Left forelimb (tissue), 1 donor: ENCODE measurements at places on chromosomes 7 and 10.

- no peak for DNase-seq
Observed at GRCh38 chr7:13797545-13797944, 191.9 kb downstream of the ETV1 start.

DNA sequence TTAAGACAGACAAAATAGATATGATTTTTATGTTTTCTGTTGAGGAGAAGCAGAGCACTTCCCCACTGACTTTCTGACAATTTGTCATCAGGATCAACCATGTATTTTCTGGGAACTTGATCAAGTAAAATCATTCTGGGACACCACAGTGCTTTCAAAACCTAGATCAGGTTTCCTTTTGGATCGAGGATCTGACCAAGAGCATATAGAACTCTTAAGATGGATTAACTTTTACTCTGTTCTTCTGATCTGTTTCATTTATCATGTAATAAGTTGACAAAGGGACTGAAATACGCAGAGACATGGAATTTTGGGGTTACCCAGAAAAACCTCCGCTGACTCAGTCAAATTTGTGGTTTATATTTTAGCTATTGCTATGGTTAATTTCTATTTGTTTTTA lies 136.0 kb upstream of the WNT16 start:
- DNase-seq = no peak

DNA sequence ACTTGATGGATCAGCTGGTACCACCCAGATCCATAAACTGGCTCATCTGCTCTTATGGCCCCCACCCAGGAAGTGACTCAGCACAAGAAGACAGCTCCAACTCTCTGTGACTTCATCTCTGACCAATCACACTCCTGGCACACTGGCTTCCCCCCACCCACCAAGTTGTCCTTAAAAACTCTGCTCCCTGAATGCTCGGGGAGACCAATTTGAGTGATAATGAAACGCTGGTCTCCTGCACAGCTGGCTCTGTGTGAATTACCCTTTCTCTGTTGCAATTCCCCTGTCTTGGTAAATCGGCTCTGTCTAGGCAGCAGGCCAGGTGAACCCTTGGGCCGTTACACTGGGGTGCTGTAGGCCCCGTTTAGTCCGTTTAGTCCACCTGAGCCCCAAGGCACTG lies 23.4 kb upstream of the BNIP3 start:
- DNase-seq = no peak

- DNase-seq = no peak
Observed at GRCh38 chr7:54299426-54299825, 242.7 kb upstream of the VSTM2A start.

DNA sequence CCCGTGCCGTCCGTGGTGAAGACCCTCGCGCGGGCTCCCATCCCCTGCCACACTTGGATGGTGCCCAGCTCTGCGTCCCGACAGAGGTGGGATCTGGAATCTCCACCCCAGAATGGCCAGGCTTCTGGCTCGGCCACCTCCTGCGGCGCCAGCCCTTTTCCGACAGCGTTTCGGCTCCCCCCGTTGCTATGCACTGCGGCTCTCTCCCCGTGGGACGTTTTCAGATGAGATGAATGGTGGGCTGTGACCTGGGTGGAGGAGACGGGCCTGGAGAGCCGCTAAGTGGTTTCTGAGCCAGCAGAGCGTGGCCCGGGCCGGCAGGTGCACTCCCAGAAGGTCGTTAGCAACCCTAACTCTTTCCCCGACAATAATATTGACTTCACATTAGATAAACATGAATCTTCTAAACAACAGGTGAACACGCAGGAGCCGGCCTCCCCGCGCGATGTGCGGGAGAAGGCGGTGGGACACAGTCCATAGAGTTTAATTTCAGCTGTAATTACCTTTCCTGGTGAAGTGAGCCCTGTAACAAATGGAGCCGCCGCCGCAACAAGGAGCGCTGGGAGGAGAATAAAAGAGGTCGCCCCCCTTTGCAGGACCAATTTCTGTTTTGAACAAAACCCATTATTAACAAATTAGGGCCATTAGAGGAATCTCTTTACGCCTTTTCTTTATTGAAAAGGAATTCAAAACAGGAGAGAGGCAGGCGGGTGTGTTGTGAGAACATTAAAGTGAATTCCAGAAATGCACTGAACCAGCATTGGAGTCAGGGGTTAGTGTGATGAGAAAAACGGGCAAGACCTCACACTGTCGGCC lies 294.3 kb upstream of the PFKP start:
- no peak for DNase-seq

GRCh38 chr10:83545901-83546391 lies 593.4 kb upstream of the GHITM start:
- no peak for DNase-seq

DNA sequence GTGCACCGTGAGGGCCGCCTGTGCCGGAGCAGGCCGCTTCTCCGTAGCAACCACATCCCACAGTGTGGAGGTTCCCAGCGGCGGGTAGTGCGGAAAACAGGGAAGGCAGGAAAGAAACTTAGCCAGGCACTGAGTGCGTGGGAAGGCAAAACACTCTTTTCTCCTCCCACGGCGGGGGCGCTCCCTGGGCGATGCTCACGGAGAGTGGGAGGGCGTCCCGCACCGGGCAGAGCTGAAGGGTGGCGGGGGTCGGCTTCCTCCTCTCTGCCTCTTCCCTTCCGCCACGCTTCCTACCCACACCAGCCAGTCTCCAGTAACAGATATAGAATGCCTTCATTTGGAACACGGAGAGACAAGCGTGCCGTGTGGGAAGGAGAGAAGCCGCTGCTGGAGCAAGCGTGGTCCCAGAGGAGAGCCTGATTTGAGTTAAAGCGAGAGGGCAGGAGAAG lies 252.5 kb downstream of the PAXIP1 start:
- no peak for DNase-seq

- no peak for DNase-seq
Observed at GRCh38 chr10:127470911-127471310, 78.2 kb upstream of the NPS start.

GRCh38 chr10:36232935-36233334 lies 590.8 kb upstream of the FZD8 start:
- DNase-seq = no peak

DNA sequence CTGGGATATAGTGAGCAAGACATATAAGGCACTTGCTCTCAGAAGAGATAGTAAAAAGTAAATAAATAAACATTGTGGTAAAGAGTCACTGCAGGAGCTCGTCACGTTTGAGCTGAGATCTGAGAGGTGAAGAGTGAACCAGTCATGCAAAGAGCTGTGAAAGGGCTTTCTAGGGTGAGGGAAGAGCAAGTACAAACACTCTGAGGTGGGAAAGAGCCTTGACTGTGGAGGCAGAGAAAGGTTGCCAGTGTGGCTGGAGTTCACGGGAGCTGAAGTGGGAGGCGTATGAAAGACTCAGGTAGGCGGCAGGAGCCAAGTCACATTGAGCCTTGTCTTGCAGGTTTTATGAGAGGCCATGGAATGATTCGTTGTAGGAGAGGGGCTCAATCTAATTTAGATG lies 141.0 kb downstream of the C1GALT1 start:
- no peak for DNase-seq

- no peak for DNase-seq
Observed at GRCh38 chr10:122910310-122910709, at the start of gene FAM24A. TSS of gene FAM24A (plus strand) at chr10:122910610. CDS start at chr10:122911635, 1,025 bp downstream.

DNA sequence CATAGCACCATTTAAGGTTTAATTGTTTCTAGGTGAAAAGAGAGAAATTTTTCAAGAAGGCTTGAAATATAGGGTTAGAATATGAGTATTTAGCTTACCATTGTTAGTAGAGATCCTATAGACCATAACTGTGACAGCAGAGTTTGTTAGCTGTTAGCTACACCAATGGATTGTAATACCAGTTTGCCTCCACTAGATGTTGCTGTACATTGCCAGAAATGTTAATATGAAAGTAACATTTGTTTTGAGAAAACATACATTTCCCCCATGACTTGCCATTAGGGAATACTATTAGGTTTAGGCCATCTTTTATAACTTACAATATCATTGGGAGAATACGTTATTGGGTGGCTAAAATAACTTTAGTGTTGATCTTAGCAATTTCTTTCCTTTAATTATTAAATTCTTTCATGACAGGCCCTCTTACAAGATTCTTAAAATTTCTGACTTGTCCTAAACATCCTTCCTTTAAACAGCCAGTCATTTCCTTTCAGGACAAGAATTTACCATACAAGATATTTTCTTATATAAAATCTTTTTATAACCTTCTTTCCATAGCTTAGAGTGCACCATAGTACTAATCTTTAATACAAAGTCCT lies 39.5 kb downstream of the ZNF117 start:
- no peak for DNase-seq

DNA sequence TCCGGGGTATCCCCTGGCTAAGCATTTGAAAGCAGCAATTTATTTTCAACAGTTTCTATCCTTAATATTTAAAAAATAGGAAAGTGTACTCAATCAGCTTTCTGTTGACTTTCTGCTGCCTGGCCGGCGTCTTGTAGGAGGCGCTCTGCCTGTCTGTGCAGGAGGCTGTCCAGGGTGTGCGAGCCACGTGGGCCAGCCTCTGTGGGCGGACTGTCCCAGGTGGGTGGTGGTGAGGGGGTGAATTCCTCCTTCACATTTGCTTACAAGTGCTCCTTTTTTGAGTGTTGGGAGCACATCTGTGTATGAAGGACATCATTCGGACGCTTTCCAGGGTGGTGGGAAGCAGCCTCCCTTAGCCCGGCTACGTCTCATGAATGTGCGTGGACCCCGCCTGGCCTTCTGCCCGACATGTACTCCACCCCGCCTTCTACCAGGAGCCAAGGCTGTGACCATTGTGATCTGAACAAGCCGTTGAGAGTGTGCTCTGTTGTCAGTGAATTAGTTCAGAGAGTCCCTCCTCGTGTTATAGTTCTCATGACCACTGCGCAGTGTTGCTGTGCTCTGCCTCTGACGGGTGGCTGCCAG lies 114.9 kb downstream of the MGMT start:
- no peak for DNase-seq

DNA sequence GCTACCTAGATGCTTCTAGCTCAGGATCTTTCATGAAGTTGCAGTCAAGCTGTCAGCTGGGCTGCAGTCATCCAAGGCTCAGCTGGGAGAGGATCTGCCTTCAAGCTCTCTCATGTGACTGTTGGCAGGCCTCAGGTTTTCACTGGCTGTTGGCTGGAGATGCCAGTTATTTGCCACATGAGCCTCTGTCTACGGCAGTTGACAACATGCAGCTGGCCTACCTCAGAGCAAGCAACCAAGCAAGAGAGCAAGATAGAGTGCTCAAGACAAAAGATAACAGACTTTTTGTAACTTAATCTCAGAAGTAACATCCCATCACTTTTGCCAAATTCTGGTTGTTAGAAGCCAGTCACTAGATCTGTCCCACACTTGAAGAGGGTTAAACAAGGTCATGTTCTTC lies 125.8 kb downstream of the TPST1 start:
- DNase-seq = no peak

GRCh38 chr7:66743920-66744319 lies 3.4 kb downstream of the RABGEF1 start:
- no peak for DNase-seq

GRCh38 chr7:69596723-69597277 lies 1.5 kb upstream of the AUTS2 start:
- DNase-seq = no peak

DNA sequence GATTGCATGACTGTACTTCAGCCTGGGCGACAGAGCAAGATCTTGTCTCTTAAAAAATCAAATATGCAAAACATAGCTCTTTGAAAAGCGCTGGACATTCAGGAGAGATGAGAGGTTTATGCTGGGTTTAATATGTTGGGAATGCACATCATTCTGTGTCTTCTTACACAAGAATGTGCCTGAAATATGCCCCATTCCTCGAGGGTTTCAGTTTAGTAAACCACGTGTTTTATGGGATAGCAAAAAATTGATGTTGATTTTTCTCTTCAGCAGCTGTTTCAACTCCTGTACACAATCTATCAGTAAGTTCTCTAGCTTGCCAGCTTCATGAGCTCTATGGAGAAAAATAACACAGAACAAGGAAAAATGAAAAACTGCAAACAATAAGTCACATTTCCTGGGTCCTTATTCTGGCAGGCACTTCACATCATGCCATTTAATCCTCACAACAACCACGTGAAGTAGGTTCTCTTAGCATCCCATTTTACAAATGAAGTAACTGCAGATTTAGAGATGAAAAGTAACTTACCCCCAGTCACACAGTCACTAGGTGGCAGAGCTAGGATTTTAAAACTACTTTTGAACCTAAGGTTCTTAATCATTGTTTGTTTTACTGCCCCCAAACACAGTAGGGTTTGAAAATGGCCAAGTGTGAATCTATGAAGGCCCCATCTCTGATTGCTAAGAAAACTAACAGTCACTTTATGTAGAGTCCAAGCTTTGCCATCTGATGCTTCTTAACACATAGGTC lies 423.6 kb downstream of the PHTF2 start:
- DNase-seq = no peak

- no peak for DNase-seq
Observed at GRCh38 chr7:31442626-31443025, 71.3 kb upstream of the ITPRID1 start.

- DNase-seq = no peak
Observed at GRCh38 chr10:113562069-113562468, 9.2 kb downstream of the HABP2 start.

GRCh38 chr10:76946270-76946669 lies 691.3 kb downstream of the KCNMA1 start:
- DNase-seq = no peak

DNA sequence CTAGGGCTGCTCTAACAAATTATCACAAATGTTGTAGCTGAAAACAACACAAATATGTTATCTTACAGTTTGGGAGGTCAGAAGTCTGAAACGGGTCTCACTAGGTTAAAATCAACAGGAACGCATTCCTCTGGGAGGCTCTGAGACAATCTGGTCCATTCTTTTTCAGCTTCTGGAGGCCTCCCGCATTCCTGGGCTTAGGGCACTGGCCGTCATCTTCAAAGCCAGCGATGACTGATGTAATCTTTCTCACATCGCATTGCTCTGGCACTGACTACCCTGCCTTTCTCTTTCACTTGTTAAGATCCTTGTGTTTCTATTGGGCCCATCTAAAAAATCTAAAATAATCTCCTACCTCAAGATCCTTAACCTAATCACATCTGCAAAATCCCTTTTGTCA lies 1071.5 kb upstream of the C7orf33 start:
- no peak for DNase-seq

DNA sequence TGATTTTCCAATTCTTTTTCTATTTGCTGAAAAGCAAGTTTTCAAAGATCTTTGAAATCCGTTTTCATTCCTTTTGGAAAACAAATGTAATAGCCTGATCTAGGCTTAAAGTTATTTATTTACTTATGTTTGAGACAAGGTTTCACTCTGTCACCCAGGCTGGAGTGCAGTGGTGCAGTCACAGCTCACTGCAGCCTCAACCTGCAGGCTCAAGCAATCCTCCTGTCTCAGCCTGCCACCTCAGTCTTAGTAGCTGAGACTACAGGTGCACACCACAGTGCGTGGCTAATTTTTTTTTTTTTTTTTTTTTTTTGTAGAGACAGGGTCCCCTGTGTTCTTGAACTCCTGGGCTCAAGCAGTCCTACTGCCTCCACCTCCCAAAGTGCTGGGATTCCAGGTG lies 4.6 kb downstream of the ST7 start:
- no peak for DNase-seq
